ENCODE measurements at places on chromosomes 3 and 15.
A peak's percentile ranks its signal among the peaks of the same experiment; 100 is the strongest.

DNA sequence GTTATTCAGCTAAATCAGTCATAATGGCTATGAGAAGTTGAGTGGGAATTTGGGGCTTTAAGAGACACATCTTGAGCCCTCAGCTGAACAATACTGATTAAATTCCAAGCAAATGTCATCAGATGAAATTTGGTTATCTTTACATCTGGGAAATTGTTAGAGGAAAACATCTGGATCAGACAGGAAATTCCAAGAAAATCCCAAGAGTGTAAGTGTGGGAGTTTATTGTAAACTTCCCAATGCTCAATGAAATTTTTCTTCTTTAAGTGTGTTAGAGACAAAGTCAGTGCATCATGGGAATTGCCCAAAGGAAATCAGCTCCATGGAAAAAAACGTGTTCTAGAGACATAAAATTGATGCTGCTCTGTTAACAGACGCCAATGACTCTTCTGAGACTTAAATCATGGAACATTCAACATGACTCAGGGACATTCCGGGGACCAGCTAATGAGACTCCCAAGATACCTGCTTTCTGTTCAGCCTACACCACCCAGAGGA, 19.8 kb upstream of the DCLK3 start:
- DNase-seq = peak; percentile 10

GRCh38 chr15:94069844-94070243, 161.5 kb upstream of the MCTP2 start:
- DNase-seq = no peak

DNA sequence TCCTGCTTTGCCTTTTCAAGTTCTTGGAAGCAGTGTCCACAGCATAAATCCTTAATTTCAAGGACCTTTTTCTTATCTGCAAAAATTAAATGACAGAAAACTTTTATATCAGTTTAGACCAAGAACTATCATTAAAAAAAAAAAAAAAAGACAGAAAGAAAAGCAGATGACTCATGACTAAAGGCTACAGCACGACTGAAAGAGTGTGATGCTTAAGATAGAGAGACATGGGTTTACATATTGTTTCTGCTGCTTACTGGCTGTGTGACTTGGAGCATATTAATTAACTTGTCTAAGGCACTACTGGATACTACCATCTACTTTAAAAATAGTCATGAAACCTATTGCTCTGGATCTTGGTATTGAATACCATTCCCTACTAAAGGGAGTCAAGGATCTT, 62.3 kb downstream of the CEP152 start:
- no peak for DNase-seq

GRCh38 chr3:43218156-43218555, 68.2 kb upstream of the SNRK start:
- no peak for DNase-seq

- DNase-seq = no peak
Observed at GRCh38 chr3:16463119-16463518, 50.4 kb downstream of the RFTN1 start.

DNA sequence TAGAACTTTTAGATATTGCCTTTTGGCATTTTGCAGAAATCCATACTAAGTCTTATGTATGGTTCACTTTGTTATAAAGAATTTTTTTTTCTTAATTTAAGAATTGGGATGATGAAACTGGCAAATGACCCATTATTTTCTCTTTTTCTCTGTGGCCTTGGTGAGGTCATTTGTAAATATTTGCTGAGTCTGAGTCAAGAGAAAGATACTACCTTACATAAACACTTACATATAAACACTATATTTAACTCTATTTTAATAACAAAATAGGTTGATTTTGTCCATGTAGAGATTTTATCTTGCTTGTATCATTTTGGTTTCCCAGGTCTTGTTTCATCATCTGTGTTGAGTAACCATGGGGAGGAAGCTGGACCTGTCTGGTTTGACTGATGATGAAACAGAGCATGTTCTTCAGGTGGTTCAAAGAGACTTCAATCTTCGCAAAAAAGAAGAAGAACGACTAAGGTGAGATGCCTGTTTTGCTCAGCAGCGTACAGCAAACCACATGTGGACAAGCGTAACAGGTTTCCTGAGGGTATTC, 91.1 kb downstream of the MYRIP start:
- DNase-seq = no peak

- peak; percentile 91 for DNase-seq
Observed at GRCh38 chr15:77944002-77944867, 133.3 kb downstream of the TBC1D2B start.

- DNase-seq = no peak
Observed at GRCh38 chr15:87850916-87851315, 405.6 kb downstream of the NTRK3 start.

Measured in suppressor macrophage treated with lipopolysaccharide for 1 hour (primary cell).